Right kidney (tissue), 9 donors: ENCODE measurements at places on chromosomes 13 and 19.
A peak's percentile ranks its signal among the peaks of the same experiment; 100 is the strongest.

DNA sequence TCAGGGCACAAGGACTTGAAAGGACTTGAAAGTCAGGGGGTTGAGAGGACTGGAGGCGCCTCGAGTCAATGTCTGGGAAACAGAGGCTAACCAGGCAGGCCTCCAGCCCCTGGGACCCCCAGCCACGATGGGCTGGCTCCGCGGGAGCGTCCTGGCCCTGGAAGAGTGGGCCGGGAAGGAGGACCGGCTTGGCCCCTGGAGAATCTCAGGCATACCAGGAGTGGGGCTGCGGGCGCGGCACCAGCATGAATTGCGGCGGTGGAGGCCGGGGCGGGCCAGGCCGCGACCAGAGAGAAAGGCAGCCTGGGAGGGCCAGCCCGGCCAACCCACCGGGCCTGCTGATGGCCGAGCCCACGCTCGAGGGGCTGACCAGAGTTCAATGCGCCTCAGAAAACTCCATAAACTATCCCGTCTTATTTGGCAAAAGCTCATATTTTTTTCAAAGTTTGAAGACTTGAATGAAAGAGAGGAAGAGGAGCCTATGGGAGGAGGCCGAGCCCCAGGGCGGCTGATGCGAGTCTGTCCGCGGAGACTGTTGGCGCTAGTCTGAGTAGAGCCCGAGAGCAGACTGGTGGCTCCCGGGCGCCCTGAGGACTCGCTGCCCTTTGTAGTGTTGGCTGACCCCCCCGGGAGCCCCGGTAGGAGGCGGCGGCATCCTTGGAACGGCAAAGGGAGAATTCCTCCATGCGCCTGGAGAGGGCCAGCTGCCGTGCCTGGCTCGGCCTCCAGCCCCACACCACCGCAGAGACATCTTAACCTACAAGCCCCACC lies 68.0 kb downstream of the MLLT1 start:
- no peak for DNase-seq

DNA sequence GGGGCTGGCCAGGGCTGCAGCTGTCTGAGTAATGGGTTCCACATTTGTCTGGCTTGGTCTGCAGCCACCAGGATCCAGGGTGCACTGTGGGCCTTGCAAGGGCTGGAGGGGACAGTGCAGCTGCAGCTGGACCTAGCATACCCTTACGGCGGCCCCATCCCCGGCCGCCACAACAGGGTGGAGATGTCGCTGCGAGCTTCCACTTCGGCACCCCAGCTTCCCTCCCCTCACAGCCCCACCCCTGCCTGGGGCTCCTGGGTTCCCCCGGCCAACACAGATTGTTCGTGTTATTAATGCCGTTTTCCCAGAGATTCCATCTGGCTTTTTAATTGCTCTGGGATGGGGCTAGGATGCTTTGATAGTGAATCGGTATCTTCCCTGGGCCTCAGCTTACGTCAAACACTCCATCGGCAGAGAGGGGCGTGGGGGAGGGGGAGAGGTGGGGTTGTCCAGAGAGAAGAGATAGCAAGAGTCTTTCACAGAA lies 5.8 kb downstream of the CEBPA start:
- no peak for DNase-seq

DNA sequence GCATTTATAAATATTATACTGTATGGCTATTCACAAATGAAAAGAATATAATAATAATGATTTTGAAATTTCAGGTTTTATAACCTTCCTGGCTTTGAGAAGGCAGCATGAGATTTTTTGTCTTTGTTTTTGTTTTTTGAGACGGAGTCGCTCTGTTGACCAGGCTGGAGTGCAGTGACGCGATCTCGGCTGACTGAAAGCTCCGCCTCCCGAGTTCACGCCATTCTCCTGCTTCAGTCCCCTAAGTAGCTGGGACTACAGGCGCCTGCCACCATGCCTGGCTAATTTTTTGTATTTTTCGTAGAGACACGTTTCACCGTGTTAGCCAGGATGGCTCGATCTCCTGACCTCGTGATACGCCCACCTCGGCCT lies 64.1 kb downstream of the ZNF429 start:
- DNase-seq: peak; percentile 87

- no peak for DNase-seq
Observed at GRCh38 chr19:13890136-13890535, 13.2 kb downstream of the NANOS3 start.

DNA sequence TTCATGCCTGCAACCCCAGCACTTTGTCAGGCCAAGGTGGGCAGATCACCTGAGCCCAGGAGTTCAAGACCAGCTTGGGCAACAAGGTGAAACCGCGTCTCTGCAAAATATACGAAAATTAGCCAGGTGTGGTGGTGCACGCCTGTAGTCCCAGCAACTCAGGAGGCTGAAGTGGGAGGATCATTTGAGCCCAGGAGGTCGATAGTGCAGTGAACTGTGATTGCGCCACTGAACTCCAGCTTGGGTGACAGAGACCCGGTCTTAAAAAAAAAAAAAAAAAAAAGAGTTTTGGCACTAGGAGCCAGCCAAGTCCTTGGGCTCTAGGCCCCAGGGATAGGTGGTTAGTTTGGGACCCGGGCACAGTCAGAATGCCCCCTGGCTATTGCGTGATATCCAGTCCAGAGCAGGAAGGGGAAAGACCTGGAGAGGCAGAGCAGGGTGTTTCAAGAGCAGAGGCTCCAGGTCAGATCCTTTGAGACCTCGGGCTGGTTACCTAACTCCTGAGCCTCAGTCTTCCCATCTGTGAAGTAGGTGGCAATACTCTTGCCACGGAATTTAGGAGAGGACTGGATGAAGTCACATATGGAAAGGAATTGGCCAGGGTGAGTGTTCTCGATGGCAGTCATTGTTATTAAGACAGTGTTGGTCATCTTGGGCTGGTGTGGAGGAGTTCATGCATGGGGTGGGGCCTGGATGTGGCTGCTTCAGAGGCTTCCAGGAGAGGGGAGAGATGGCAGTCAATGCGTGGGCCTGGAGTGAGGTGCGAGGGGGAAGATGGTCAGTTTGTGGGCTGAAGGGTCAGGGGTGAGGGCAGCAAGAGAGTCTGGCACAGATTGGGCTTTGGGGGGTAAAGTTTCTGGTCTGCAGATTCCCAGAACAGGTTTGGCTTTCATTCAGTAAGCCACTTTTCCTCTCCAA lies 2.8 kb downstream of the PPP1R37 start:
- DNase-seq: no peak

DNA sequence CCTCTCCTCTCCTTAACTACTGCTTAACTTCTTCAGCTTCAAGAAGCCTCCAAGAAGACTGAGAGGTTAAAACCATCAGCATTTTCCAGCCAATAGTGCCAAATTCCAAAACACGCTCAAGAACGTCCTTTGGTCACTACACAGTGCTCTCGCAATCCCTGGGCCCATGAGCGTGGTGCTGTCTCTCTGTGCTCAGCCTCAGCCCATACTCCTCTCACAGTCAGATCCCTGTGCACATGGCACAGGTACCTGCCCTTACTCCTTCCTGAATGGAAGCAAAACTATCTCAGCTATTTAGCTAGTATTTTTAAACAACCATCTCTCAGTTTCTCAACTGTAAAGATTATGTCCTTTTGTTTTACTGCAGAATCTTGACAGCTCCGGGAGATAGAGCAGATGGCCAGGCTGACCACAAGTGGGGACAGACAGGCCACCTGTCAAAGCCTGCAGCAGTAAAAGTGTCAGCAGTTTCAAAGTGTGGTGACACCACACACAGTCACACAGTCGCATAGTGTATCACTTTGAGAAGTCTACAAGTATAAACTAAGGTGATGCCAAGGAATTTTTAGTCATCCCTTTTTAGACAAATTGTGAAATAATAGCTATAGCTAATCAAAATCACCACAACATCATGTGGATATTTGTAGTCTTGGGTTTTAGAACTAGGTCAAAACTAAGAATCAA lies 35.7 kb downstream of the DZIP1 start:
- no peak for DNase-seq

GRCh38 chr13:44734201-44734707 lies 158.1 kb upstream of the TSC22D1 start:
- no peak for DNase-seq

GRCh38 chr19:5147978-5148793 lies 179.3 kb downstream of the KDM4B start:
- DNase-seq: no peak

DNA sequence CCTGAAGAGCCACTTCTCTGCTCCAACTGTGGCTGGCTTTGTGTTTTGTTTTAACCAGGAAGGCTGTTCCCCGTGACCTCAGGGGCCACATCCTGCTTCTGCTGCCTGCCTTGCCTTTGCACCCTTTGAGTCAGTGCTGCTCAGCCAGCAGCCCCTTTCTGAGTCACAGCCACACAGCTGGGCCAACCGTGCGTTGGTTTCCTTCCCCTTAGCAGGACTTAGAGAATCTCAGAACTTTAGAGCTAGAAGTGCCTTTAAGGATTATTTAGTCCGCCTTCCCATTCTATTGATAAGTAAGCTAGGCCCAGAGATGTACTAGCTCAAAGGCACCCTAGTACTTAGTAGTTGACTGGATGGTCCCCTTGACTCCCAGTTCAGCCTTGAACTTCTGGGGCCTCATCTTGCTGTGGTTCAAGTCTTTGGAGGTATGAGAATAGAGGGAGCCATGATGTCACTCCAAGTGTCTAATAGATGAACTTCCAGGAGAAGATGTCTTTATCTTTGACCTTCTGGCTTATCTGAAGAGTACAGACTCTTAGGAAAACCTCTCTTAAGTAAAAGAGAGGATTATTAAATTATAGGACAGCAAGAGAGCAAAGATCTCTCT lies 8.0 kb downstream of the RGCC start:
- DNase-seq: no peak

DNA sequence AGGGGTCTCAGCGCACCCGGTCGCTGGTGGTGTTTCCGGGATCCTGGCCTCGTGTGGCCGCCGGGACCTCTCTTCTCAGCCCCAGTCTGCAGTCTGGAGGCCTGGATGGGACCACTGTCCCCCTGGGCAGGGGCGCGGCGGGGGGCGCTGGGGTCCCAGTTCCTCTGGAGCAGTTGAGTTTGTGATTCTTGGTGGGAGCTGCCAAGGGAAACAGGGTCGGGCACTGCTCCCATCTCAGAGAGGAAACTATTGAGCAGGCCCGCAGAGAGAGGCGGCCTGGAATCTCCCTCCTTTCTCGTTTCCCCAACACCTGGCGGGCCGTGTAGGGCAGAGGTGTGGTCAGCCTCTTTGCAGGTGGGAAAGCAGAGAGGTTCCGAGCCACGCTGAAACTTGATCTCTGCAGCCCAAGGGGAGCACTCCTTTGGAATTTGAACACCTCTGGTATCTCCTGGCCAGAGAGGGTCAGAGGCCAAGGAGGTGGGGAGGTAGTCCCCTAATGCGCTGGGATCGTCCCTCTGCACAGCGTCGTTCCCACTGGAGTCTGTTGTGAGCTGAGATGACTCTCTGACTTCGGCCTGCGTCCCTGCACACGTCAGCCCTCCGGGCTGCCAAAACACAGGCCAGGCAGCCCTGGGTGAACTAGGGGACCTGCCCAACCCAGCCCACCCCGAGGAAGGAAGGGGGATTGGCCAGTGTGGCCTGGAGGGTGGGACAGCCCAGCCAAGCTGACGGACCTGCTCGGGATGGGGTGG lies 741 bp downstream of the PLEKHF1 start:
- peak; percentile 51 for DNase-seq

DNA sequence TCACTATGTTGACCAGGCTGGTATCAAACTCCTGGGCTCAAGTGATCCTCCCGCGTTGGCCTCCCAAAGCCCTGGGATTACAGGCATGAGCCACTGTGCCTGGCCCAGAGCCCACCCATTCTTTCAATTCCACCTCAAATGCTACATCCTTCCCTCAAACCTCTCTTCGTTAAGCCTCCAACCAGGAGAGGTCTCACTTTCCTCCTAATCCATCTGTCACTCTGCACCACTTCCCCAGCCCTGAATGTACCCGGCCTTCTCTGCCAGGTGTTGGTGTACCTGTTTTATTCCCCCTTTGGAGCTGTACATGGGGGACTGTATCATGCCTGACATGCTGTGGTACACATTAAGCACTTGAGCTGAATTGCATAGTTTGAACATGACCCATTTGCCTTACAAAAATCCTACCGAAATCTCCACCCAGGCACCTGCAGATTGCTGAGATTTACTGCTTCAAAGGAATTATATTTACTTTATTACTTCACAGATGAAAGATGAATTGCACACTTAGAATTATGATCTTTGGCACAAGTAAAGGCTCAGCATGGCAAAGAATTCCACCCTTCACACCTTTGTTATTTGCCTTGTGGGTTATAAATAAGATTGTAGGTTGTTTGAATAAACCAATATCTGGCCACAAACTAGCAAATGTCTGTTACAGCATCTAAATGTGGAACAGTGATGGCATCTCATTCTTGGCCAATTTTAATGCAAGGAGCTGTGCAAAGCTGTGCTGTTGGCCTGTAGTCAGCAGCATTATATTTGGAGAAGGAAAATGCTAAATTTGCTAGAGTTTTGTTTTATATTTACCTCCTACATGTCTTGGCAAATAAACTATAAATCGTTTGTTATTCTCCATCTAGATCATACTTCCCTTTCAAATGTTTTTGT lies 15.6 kb upstream of the WASF3 start:
- no peak for DNase-seq

GRCh38 chr13:99258210-99258860 lies at the start of gene GPR18:
Gene GPR18, minus strand, starts transcription at chr13:99258379. Its CDS starts 2,507 bp downstream, at chr13:99255872.
- no peak for DNase-seq

- DNase-seq: no peak
Observed at GRCh38 chr13:23175920-23176319, 4.9 kb upstream of the SGCG start.

- no peak for DNase-seq
Observed at GRCh38 chr13:94813920-94814475, 101.7 kb upstream of the SOX21 start.

DNA sequence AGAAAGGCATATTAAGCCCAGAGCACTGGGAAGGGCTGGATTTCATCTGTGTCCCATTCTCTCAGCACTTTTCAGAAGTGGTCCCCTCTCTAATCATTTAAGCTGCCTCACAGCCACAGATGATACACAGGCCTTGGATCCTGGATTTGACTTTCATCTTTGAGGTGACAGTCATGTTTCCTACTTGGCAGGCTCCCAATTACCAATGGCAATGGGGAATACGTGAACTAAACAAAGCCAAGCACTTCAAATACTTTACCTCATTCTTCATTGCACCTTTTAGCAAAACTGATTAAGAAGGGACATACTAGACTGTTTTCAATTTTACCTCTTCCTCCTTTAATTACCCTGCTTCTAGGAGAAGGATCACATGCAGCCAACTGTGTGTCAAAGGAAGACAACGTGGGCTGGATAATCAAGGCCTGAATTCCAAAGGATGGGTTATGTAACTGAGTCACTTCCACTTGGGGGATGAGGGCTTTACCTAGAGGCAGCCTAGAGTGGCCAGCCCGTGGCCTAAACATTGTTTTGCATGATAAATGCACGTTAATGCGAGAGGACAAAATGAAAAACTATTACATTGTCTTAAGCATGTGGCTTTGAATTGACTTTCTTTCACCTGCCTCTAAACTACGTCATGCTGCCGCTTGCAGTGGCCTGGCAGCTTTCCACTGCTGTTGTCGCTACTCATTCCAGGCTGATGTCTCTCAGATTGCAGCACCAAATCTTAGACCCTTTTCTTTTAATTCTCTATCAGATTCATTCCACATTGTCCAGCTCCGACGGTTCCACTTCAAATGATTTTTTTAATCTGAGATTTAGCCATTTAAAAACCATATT lies 95.0 kb downstream of the KCTD12 start:
- DNase-seq: no peak

DNA sequence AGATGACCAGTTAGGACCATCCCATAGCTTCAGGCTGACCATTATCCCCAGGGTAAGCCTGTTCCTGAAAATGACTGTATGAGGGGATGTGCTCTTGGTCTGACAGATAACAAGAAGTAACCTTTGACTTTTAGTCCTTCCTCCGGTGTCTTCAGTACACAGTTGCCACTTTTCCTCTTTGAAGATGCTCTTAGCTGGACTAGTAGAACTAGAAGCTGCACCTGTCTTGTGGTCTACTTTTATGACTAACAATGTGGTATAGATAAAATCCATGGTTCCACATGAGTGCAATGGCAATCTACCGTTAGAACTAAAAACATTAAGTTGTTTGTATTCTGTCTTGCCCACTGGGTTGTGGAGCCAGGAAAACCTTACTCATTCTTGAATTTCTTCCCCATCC lies 5.9 kb upstream of the RUBCNL start:
- DNase-seq: no peak
